ENCODE measurements at places on chromosomes 1 and 21.

DNA sequence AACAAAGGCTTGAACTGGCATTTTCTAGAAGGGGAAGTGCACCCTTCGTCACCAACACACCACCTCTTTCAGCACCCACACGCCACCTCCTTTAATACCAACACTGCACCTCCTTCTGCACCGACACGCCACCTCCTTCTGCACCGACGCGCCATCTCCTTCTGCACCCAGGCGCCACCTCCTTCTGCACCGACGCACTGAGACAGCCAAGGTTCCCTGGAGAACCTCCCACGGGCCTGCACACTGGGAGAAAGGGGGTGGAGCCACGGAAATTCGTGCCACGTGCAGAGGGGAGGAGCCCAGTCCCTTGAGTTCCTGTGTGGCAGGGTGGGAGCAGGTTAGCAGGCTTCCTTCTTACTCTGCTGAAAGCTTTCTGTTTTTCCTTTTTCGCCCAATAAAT is 327.9 kb upstream of the C1orf174 start:
- DNase-seq = no peak

GRCh38 chr1:1605724-1606123 is 5.8 kb upstream of the FNDC10 start:
- no peak for DNase-seq

GRCh38 chr1:222224636-222225315 is 323.1 kb downstream of the HHIPL2 start:
- DNase-seq = no peak

- no peak for DNase-seq
These were observed 52.3 kb upstream of the DNAJC6 start for GRCh38 chr1:65256860-65257708.

GRCh38 chr1:71565262-71565661 is 484.4 kb upstream of the ZRANB2 start:
- DNase-seq = no peak

DNA sequence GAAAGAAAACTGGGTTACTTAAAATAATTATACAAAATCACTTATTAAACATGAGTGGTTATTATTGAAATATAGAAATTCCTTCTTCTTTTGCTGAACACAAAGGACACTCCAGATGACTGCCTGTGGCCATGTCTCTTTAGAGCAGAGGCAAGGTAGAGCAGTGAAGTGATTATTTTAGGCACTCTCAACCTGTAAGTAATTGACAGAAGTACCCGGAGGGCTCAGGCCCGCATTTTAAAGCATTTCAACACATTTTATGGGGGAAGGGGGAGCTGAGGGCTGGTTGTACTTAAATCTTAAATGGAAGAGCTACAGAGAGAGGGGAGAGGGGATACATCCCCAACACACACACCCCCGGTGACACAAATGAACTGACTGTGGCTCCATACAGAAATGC is 10.2 kb downstream of the OSCP1 start:
- DNase-seq = no peak
